ENCODE measurements at places on chromosomes 4 and X.

GRCh38 chrX:122813876-122814275 is 370.2 kb upstream of the GRIA3 start:
- no peak for DNase-seq

GRCh38 chr4:182391111-182391684 is 148.0 kb downstream of the TENM3 start:
- no peak for DNase-seq

DNA sequence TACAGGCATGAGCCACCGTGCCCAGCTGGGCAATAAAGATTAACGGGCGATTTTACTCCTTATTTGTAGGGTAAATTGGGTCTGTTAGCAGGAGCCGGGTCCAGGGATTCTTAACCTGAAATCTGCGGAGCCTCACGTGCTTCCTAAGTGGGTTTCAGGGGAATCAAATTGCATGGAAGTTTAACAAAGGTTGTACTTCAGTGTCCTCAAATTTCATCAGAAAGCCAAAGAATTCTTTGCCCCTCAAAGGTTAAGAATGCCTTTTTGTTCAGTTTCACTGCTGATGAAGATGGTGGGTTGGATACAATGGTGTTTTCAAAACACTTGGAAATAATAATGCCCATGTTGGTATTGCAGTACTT is 67.9 kb downstream of the AFF1 start:
- no peak for DNase-seq

DNA sequence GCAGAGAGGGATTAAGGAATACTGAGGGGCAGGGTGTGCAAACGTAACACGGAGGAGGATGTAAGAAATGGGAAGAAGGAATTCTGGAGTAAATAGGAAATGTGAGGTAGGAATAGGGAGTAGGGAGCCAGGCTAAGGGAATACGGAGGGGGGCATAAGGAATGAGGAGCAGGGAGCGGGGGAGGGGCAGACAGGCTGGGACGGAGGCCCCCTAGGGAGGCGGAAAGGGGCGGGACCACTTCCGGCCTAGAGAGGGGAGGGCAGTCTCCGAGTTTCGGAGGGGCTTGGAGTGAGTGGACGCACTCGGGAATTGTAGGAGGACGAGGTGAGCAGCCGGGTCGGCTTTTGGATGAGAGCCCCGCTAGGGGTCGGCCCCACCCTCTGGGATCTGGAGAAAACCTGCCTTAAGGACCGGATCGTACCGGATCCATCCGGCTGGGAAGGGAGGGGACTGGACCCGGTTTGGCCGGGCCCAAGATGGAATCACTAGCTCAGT is 612 bp downstream of the MAGED2 start:
- no peak for DNase-seq

DNA sequence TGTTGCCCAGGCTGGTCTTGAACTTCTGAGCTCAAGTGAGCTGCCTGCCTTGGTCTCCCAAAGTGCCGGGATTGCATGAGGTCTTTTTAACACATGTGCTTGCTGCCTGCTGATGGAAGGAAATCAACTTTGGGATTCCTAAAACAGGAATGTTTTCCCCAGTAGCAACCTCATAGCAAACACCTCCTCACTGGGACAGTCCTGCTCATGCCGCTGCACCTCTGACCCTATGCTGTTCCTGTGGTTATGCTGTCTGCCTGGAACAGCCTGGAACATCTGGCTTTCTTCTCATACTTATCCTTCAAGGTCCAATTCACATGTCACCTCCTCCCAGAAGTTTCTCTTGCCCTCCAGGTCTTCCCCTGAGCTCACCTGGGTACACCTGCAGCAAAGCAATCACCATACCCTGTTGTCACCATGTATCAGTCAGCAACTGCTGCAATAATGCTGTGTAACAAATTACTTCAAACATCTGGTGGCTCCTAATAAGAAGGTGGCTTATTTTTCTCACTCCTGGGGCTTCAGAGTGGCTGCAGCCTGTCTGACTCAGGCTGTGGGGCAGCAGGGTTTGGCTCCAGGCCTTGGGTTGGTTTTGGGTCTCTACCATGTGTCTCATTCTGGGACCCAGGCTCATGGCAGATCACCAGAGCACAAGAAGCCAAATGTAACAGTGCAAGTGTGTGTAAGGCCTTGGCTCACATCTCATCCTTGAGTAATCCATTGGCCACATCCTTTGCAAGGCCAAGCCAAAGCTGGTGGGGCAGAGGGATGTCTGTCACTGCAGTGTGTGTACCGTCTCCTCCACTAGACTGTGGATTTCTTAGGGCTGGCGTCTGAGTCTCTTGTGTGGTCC is 59.4 kb upstream of the SORCS2 start:
- peak; percentile 21 for DNase-seq

DNA sequence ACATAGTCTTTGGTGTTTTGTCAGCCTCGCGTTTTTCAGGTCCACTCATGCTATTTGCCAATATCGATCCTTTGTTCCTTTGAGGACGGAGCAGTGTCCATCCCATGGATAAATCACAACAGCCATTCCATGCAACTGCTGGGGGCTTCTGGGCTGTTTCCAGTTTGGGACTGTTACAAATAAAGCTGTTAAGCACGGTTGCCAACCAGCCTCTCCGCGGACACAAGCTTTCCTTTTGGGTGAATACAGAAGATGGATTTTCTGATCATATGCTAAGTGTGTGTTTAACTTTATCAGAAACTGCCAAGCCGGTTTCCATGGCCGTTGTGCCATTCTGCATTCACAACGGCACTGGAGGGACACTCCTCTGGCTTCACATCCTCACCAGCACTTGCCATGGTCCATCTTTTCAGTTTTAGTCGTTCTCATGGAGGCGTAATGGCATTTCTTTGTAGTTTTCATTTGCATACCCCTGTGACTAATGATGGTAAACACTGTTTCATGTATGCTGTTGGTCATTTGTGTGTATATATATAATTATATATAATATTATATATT is 67.8 kb downstream of the ABLIM2 start:
- DNase-seq, result no peak

GRCh38 chr4:6461301-6462165 is 10.9 kb downstream of the PPP2R2C start:
- DNase-seq, result no peak

DNA sequence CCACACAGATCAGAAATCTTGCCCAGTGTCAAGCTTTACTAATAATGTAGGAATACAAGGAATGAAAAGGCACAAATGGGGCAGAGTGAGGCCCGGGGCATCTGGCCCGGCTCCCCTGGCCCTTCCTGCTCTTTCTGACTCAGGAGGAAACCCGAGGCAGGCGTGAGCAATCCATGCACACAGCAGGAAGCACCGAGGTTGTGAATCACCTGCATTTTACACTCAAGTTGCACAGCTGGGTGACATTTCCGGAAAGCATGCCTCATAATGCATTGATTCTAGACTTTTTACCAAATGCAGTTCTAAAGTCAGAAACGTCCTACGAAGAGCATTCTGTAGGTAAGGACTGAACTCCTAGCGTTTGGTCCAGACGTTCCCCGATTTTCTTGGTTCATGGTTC is 38.9 kb downstream of the PRIMPOL start:
- DNase-seq, result peak; percentile 68

DNA sequence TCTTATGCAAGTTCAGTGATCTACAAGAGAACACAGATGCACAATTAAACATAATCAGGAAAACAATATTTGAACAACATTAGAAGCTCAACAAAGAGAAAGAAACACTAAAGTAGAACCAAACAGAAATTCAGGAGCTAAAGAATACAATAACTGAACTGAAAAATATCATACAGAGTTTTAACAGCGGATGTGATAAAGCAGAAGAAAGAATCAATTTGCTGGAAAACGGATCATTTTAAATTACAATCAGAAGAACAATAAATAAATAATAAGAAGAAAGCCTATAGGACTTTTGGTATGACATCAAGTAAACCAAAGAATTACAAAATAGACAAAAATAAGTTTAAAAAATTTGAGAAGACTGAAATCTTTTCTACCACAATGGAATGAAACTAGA is 36.3 kb upstream of the CXCL6 start:
- DNase-seq, result no peak

- no peak for DNase-seq
Observed at GRCh38 chr4:31234494-31234893, 514.3 kb downstream of the PCDH7 start.

DNA sequence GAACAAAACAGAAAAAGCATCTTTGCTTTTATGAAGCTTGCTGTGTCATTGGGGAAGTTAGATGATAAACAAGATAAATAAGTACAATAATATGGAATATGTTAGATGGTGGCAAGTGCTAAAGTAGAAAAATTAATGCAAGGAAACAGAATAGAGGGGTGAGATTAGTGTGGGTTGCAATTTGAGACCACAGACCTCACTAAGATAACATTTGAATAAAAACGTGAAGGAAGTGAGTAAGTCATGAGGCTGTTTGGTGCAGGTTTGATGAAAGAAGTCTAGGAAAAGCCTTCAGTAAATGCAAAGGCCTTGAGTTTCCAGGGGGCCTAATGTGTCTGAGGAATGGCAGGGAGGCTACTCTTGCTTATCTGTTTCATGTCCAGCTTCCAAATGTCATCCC is 102.5 kb downstream of the CFAP299 start:
- no peak for DNase-seq

- DNase-seq, result no peak
Observed at GRCh38 chr4:62952366-62952765, 1456.9 kb downstream of the TECRL start.

GRCh38 chr4:25361253-25361652 is 15.8 kb upstream of the ANAPC4 start:
- no peak for DNase-seq

- no peak for DNase-seq
Observed at GRCh38 chrX:38142610-38143009, 78.1 kb downstream of the SRPX start.

DNA sequence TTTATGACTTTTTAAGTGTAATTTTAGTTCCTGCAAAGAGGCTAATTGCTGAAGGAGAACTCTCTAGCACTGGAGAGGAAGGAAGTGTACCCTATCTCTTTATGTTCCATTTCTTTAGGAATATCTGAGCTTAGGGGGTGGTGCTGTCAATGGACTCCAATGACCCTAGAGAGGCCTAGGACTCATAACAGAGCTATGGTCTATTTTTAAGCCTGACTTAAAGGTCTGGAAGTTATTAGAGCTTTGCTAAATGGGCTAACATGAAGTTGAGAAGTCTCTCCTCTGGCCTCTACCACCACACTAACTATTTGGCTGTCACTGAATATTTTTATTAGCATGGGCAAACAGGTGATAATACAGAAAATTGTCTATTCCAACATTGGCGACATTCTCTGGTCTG is 152.2 kb downstream of the SPATA18 start:
- no peak for DNase-seq

GRCh38 chr4:170652571-170652970 is 562.8 kb upstream of the AADAT start:
- DNase-seq, result no peak

- peak; percentile 98 for DNase-seq
Observed at GRCh38 chr4:150224896-150225591, 146.8 kb downstream of the DCLK2 start.

- no peak for DNase-seq
Observed at GRCh38 chr4:13950491-13950890, 323.0 kb upstream of the BOD1L1 start.

DNA sequence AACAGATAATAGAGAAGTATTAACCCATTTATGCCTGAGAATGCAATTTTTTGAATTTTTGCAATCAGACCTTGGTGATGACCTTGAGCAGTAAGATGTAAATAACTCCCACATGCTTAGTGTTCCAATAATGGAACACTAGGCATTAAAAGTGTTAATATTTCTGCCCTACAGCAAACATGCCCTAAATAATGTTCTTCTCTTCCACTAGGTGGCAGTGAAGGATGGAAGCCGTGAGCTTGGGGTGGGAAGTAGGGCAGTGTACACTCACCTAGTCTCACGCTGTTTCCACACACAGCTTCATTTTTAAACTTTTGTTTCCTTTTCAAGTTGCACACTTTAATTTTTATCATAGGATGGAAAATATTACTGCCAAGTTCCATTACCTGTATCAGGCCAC is 613.1 kb upstream of the HS3ST1 start:
- no peak for DNase-seq

- DNase-seq, result no peak
Observed at GRCh38 chr4:26372525-26373172, 51.8 kb downstream of the RBPJ start.

GRCh38 chr4:179486570-179487335 is 2044.5 kb upstream of the AGA start:
- DNase-seq, result no peak

- DNase-seq, result no peak
Observed at GRCh38 chr4:170827562-170828274, 738.0 kb upstream of the AADAT start.
